GM12892 (cell line): ENCODE measurements at places on chromosomes 6 and 20.

DNA sequence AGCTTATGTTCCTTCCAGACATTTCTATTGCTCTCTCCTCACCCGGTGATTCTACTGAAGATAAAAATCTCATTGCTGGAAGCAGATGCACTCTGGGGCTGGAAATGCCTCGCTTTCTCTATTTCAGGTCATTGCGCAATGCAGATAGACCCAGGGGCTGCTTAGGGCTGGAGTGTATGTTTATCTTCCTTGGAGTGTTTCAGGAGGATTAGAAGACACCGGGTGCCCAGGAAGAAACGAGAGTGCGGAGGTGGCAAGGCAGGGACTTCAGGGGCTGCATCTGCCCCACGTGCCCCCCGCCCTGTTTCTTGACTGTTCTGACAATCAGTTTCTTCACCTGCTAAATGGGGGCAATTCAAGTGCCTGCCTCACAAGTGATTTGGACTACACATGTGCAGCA is 45.6 kb upstream of the IYD start:
- DNase-seq = no peak

DNA sequence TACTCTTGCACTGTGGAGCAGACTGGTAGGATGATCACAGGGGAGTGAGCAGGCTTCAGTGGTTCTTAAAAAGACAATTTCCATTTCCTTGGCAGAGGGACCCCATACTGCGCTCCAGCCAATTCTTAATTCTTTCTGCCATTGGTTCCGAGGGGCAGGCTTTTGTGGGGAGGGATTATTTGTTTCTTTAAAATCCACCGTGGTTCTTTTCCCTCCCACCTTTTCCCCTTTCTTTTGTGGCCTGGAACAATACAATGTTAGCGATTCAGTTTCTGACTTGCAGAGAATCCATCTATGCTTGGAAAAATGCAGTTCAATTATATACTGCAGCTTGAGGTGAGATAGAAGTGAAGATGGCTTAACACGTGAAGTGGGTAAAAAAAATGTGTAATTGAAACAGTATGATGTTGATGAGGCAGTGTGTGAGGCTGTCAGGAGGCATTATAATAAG is 379.0 kb upstream of the FLRT3 start:
- no peak for DNase-seq

GRCh38 chr20:17759449-17759848 is 59.7 kb downstream of the BANF2 start:
- DNase-seq = no peak

DNA sequence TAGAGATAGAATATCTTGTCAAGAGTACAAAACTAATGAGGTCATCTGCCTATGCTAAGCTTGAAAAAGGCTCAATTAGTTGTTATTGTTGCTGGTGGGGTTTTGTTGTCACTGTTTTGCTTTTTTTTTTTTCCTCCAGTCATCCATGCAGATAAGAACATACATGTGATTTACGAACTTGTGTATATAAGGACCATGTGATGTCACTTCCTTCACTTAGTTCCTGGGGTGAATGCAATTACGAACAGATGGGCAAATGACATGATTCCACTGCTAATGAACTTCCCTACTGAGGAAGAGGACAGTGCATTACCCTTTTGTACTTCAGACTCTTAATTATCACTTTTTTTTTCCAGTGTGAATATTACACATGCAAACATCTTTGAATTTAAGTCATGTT is 1175.3 kb upstream of the GJE1 start:
- DNase-seq = no peak

GRCh38 chr6:143055213-143055612 is 5.5 kb upstream of the AIG1 start:
- no peak for DNase-seq

DNA sequence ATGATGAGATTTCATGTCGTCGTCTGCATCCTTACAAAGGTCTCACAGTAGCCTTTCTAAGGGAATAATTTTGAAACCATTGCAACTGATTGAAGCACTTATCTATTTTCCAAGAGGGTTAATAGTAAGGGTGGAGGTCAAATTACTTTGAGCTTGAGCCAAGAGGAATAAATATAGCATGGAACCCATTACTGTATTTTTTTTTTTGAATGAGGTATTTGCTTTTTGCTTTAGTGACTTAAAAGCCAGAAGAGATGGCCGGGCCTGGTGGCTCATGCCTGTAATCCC is 78.3 kb downstream of the SCAND1 start:
- no peak for DNase-seq

DNA sequence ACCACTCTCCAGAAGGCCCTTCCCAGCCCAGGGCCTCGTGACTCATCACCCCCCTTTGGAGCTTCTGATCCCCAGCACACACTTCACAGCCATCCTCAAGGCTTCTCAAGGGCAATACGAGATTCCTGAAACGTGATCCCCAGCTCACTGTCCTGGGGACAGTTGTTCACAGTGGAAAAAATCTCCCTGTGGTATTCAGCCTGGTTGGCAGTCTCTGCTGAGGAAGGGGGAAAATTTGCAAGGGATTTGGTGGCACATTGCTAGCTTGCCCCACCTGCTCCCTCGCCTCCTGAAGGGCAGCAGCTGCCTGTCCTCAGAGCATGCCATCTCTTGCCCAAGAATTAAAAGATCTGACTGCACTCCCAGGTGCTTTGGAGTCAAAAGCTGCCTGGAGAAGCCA is 20.7 kb upstream of the PKHD1 start:
- no peak for DNase-seq

- DNase-seq = no peak
Measured at GRCh38 chr20:20375862-20376261, 8.0 kb downstream of the INSM1 start.

DNA sequence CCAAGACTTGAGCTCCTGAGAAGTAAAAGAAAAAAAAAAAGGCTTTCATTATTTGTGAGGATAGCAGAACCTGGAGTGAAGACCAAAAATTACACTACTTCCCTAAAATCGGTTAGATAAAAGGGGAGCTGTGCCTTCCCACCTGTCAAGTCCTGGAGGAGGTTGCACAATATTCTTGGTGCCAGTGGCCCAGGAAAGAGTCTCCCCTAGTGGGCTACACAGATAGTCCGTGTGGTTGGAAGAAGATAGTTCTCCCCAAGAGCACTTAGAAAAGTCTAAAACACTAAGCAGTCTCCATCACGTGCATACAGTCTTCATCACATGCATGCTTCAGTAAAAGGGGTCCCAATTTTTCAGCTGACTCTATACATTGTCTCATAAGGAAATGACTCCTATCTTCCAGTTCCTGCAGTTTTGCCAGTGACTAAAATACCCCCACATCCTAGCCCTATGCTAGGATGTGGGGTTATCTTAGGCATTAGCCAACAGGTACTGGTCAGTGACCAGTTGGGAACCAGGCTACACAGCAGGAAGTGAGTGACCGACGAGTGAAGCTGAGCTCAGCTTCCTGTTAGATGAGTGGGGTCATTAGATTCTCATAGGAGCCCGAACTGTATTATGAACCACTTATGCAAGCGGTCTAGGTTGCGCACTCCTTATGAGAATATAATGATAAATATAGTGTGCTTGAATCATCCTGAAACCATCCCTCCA is 199.5 kb upstream of the FAM83B start:
- no peak for DNase-seq

- no peak for DNase-seq
Measured at GRCh38 chr6:14371530-14371929, 254.0 kb downstream of the CD83 start.

DNA sequence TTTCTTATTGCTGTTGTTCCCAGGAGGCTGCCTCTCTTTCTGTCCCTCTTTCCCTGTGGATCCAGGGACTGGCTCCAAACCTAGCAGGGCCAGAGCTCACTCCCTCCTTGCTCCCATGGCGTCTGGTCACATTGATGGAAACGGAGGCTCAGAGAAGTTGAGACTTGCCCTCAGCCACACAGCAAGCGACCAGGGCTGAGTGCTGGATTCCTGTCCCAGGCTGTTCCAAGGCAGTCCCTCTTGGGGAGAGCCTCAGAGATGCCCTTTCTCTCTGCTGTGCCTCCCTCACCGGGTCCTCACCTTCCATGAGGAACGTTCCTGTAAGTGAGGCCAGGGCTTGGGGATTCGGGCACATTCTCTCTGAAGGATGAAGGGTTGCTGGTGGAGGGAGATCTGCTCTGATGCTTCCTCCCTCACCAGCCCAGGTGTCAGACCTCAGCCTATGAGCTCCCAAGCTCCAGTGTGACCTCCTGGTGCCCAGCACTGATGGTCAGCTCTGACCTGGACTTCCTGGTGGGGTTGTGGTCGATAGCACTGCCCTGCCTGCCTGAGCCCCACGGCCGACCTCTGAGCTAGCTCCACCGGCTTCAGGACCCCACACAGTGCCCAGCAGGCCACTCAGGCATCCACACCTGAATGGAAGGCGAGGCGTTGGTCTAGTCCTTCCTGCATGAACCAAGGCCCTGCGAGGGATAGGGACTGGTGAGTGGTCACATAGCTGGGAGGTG is 26.8 kb downstream of the SUN5 start:
- no peak for DNase-seq

DNA sequence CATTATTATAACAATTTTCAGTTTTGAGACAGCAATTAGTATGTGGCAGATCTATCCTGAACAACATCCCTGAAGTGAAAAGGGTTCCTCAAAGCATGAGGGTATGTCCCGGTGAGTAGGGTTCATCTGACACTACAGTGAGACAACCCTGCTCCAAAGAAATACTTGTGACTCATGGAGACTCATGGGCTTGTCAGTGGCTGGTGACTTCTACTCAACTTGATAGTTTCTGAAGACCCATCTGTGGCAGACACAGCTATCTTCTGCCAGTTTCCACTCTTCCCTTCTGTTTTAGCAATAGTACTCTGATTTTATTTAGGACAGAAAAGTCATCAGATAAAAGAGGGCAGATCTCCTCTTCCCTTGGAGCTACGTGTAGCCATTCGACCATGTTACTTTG is 41.4 kb downstream of the MAP3K7 start:
- no peak for DNase-seq

DNA sequence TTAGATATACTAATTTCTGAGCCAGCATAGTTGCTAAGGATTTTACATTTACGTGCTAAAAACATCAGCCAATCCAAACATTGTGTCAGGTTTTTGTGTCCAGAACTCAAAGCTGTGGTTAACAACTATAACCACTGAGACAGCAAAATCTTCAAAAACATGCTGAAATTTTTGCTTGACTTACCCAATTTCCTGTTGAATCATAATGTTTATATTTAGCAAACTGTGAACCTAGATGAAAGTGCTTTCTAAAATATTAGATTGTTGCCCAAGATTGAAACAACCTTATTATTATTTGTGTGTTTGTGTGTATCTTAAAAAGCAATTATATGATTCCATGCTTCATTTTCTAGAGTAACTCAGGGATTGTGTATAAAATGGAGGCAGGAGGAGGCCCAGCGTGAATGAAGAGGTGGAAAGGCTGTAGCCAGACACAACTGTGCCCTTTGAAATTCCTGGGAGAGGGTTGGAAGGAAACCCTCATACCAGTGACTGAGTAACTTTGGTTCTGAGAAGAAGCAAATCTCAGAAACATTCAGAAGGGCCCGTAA is 48.0 kb downstream of the ARMC2 start:
- no peak for DNase-seq

GRCh38 chr6:111812060-111813038 is 60.9 kb downstream of the FYN start:
- no peak for DNase-seq

- no peak for DNase-seq
Measured at GRCh38 chr6:15375638-15376290, 129.9 kb downstream of the JARID2 start.

DNA sequence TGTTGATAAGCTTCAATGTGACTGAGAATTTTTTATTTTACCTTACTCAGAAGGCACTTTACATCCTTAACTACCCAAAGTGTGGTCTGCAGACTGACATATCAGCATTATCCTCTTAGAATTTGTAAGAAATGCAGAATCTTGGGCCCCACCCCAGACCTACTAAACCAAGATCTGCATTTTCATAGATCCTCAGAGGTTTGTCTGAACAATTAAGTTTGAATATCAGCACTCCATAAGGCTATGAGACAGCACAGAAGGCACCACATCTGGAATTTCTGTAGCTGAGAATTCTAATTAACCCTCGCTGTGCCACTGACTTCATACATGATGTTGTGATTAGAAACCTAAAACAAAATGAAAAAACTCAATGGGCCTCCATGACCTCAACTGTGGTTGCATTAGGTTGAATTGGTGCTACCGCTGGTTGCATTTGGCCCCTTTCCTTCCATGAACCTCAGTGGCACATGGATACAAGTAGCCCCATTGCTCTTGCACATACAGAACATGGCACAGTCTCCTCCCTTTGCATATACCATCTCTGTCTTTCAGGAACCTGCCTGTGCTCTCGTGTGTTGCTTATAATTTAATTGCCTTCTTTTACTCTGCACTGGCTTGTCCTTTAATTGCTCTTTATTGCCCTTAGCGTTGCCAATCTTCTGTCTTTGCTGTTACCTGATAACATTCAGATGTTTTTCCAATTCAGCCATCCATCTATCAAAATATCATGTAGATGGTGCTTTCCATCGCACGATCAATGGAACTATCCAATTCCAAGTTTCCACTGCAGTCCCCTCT is 13.4 kb downstream of the ENPP1 start:
- no peak for DNase-seq

DNA sequence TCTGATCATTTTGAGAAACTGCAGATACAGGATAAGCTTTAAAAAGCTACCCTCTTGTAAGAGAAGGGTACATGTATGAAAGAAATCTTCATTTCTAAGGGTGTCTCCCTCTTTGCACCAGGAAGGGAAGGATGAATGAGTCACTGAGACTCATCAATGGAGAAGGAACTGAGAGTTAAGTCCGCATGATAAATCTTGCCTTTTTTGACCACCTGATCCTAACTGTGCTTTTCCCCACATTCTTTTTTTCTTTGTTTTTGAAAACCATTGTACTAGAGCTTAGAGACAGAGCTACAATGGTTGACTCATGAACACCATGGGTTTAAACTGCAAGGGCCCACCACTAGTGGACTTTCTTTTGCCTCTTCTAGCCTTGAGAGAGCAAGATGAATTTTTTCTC is 353.0 kb upstream of the RGS17 start:
- DNase-seq = no peak

DNA sequence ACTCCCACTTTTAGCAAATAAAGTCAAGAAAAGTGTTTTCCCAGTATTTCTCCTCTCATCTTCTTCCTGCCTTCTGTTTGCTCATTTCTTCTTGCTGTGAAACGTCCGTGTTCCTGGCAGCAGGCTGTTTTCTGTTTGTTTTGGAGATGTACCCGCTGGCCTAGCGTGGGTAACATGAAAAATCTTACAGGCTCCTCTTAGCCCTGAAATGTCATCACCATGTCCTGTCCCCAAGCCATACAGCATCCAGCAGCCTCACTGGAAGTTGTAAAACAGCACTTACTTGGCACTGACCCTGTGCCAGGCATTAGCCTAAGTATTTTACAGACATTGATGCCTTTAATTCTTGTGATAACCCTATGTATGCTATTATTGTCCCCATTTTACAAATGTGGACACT is 371.1 kb downstream of the FOXA2 start:
- no peak for DNase-seq

DNA sequence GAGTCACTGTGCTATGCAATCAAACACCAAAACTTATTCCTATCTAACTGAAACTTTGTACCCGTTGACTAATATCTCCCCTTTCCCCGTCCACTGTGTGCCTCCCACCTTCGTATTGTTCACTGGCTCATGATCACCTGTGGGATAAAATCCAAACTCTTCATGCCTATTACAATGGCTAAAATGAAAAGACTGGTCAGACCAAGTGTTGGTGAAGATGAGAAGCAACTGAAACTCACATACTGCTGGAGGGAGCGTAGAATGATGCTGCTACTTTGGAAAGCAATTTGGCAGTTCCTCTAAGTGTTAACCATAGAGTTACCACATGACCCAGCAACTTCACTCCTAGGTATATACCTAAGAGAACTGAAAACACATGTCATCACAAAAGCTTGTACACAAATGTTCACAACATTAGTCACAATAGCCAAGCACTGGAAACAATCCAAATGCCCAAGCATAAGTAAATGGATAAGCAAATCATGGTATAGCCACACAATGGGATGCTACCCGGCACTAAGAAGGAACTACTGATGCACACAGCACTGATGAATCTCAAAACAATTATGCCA is 13.1 kb downstream of the RPS10 start:
- no peak for DNase-seq
